A549 treated with CpdA at 1 μM for 4 hours (cell line): ENCODE measurements at places on chromosomes 6 and 20. TPM values are rescaled to one million over a fixed set of nuclear protein-coding genes. Genes with fewer than 3 reads are reported as not detected.

BHLHE23 gene
- not detected in 5 replicates for total RNA-seq

EDN3 gene
- 0.03 to 0.10 TPM (median 0.08 TPM) in 3 of 5 replicates, not detected in the others for total RNA-seq

TMC2 gene
- not detected in 5 replicates for total RNA-seq

FAM217A gene
- not detected in 5 replicates for total RNA-seq

BANF2 gene
- total RNA-seq = not detected in 5 replicates

ALDH8A1 gene
- total RNA-seq = 0.21 to 0.65 TPM (median 0.34 TPM) in 5 replicates
